ENCODE measurements at places on chromosomes 6 and 20.

- no peak for DNase-seq
These were observed 186.2 kb downstream of the CDH4 start for GRCh38 chr20:61438285-61438684.

DNA sequence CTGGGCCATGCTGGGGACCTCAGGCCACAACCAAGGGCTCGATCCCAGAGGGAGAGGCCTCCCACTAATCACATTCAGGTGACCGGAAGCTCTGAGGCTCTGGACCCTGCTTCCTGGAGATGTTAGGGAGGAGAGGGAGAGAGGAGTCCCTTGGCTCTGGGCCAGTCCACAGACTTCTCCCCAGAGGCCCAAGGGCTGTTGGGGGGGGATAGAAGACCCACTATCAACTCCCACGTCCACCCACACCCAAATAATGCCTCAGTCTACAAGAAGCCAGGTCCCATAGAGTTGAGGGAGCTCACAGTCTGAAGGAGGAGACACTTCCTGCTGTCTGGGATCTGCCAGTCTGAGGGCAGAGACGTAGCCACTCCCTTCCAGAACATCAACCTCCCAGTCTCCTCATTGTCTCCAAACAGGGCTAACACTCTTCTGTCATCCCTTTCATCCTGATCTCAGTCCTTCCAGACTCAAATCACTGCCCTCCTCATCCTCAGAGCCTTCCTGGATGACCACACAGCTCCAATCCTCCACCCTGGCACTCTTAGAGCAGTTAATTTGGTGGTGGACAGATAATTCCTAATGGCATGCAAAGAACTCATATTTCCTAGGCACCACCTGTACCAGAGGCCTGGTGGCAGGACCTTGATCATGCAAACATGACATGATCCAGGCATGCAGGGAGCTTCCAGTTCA lies 69.9 kb downstream of the MRPL14 start:
- DNase-seq, result no peak

GRCh38 chr20:34262488-34263288 lies 21.5 kb downstream of the ASIP start:
- DNase-seq, result no peak

GRCh38 chr6:27693766-27694546 lies 218.2 kb downstream of the OR2B2 start:
- no peak for DNase-seq
